ENCODE measurements at places on chromosomes 5 and 9. TPM values are rescaled to one million over a fixed set of nuclear protein-coding genes. Genes with fewer than 3 reads are reported as not detected.

DNA sequence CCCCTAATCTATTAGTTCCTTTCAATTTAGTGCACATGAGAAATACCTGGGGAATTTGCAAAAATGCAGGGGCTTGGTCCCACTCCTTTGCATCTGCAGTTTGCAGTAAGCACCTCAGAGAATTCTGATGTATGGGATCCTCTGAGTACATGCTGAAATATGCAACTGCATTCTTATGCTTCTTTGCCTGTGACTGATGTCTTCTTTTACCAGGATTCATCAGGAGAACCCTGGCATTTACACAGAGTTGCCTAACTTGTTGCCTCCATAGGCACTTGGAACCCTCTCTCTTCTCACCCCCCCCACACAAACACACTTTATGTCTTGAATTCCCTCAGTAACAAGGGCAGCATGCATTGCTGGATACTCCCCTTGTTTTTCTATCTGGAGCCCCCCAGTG, 173.1 kb downstream of the KDM4C start:
- no peaks in the 10 kb centered on the region for H3K27me3 ChIP-seq
- peaks cover 15% of the 10 kb centered on the region for H3K4me1 ChIP-seq
- DNase-seq = no peak
- no peaks in the 10 kb centered on the region for H3K36me3 ChIP-seq
- no peak overlapping the region for H3K4me3 ChIP-seq

- no peak for DNase-seq
- H3K27ac ChIP-seq = no peak overlapping the region
- H3K27me3 ChIP-seq = no peaks in the 10 kb centered on the region
- no peak overlapping the region for H3K4me3 ChIP-seq
These were observed 96.1 kb upstream of the DNAH5 start for GRCh38 chr5:14040542-14040941.

DNA sequence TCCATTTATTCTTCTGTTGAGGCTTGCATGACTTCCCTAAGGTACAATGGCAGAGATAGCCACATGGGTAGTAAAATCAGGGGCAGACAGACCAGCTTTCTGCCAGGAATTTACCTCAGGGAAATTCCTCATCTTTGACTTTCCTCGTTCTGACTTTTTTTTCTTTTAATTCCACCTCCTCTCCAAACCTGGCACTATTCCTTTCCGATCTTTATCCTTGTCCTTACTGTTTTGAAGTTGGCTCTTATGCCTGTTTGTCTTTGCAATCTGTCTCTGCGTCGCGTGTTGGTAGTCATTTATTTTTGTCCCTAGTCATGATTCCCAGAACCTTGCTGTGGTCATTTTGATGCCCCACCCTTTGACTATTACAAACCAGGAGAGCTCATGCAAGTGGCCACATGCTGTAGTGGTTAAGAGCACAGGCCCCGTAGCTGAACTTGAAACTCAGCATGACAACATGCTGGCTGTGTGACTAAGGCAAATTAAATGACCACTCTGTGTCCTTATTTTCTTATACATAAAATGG, 19.0 kb downstream of the TMC1 start:
- no peaks in the 10 kb centered on the region for H3K4me1 ChIP-seq
- H3K27ac ChIP-seq = no peak overlapping the region
- no peak for DNase-seq
- no peaks in the 10 kb centered on the region for H3K27me3 ChIP-seq

GRCh38 chr5:139223481-139223880, 25.3 kb upstream of the SIL1 start:
- H3K27ac ChIP-seq = no peak overlapping the region
- H3K4me1 ChIP-seq = peaks cover 2% of the 10 kb centered on the region
- H3K4me3 ChIP-seq = no peak overlapping the region
- H3K36me3 ChIP-seq = no peaks in the 10 kb centered on the region

DNA sequence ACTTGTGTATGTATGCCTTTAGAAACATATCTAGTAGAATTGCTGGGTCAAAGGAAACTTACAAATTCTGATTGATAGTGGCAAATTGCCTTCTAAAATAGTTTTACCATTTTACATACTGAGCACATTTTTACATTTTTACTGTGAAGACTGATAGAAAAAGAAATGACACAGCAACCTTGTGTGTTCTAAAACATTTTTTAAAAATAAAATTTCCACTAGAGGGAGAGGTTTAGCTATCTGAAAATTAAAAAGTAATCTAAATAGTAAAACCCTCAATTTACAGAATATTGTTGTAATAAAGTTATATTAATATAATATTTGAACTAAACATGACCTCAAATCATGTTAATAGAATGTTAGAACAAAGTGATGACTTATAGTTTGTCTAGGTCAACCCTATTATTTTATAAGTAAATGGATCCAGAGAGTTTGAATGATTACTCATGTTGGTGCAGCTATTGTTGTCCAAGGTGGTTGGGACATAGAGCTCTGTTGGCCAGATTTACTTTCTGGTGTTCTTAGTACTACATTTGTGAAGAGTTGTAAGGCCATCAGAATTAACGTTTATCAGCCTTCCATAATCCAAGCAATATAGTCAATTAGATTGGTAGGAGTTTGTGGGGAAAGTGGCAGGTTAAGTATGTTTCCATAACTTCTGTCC, 17.2 kb downstream of the CENPP start:
- H3K27me3 ChIP-seq = no peaks in the 10 kb centered on the region
- peaks cover 42% of the 10 kb centered on the region for H3K36me3 ChIP-seq
- H3K27ac ChIP-seq = no peak overlapping the region

DNA sequence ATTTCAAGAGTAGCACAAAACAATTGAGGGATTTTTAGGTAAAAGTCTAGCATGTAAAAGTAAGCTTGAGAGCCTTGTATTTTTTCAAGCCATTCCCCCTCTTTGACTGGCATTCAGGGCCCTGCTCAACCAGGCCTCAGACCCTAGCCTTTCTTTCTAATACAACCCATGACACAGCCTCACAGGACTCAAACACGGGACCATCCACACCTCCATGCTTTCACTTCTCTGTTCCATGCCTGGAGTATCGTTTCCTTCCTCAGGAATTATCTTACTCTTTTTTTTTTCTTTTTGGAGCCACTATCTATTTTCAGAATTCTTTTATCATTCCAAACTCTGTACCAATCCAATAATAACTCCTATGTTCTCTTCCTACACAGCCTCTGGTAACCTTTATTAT, 560.2 kb upstream of the CLINT1 start:
- H3K4me1 ChIP-seq = no peaks in the 10 kb centered on the region
- H3K27ac ChIP-seq = no peak overlapping the region
- H3K27me3 ChIP-seq = no peaks in the 10 kb centered on the region

DNA sequence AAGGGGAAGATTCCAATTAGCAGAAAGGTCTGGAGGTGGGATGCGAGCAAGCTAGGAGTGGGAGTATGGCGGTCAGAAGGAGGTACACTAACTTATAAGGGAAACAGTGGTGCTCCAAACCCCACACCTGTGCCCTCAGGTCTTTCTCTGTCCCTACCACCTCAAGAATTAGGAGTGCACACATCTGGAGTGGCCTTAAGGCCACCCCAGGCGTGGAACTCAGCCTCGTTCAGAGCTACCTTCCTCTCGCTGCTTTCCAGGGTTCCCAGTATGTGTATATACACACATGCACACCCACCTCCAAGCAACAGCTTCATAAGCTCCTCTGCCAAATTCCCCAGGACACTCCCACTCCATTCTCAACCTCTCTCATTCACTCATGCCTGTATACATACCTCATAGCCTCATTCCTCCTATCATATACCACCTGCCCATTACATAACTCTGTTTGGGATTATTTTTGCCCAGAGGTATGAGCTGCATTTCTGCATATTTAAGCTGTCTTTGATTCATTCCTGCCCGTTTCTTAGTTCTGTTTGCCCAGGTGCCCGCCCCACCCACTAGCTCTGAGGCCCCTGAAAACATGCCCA, 118.7 kb downstream of the PSD2 start:
- no peak overlapping the region for H3K27ac ChIP-seq
- H3K27me3 ChIP-seq = no peaks in the 10 kb centered on the region
- H3K4me3 ChIP-seq = no peak overlapping the region
- no peaks in the 10 kb centered on the region for H3K4me1 ChIP-seq
- H3K36me3 ChIP-seq = no peaks in the 10 kb centered on the region

GRCh38 chr5:29984156-29984540, 1209.3 kb upstream of the CDH6 start:
- H3K36me3 ChIP-seq = no peaks in the 10 kb centered on the region
- H3K4me3 ChIP-seq = no peak overlapping the region
- H3K27ac ChIP-seq = no peak overlapping the region
- H3K27me3 ChIP-seq = no peaks in the 10 kb centered on the region
- H3K4me1 ChIP-seq = no peaks in the 10 kb centered on the region

GRCh38 chr5:98917433-98917832, 11.4 kb downstream of the CHD1 start:
- H3K4me3 ChIP-seq = no peak overlapping the region
- no peaks in the 10 kb centered on the region for H3K27me3 ChIP-seq
- DNase-seq = no peak
- H3K27ac ChIP-seq = no peak overlapping the region
- peaks cover 53% of the 10 kb centered on the region for H3K36me3 ChIP-seq
- H3K4me1 ChIP-seq = no peaks in the 10 kb centered on the region

GRCh38 chr5:97131921-97132320, 10.5 kb downstream of the LIX1 start:
- no peak overlapping the region for H3K4me3 ChIP-seq
- peaks cover 8% of the 10 kb centered on the region for H3K4me1 ChIP-seq
- DNase-seq = no peak
- H3K36me3 ChIP-seq = no peaks in the 10 kb centered on the region
- H3K27ac ChIP-seq = no peak overlapping the region

Gene CMBL
- total RNA-seq = not detected
